Stimulated activated CD8-positive, alpha-beta memory T cell treated with anti-CD3 and anti-CD28 coated beads, Interleukin-2, amount 100 ng/mL, for 48 hours (primary cell): ENCODE measurements at places on chromosomes 2 and 18.

DNA sequence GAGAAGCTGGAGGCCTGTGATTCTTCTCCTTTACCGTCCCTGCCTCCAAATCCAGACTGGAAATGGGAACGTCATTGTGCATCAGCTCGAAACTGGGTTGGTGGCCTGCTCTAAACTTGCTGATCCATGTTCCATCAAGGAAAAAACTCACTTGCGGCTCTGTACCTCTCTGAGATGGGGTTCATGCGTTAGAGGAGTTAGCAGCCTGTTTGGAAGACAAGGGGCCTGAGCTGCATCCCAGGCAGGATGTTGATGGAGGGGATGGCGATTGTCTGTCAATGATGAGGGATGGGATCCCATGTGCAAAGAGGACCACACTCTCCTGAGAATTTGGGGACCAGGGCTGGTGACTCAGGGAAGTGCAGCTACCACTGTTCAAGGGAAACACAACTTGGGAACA lies 26.0 kb downstream of the TWIST2 start:
- no peak for DNase-seq

- no peak for DNase-seq
These were observed 6.2 kb downstream of the EIF2B4 start for GRCh38 chr2:27363933-27364332.

DNA sequence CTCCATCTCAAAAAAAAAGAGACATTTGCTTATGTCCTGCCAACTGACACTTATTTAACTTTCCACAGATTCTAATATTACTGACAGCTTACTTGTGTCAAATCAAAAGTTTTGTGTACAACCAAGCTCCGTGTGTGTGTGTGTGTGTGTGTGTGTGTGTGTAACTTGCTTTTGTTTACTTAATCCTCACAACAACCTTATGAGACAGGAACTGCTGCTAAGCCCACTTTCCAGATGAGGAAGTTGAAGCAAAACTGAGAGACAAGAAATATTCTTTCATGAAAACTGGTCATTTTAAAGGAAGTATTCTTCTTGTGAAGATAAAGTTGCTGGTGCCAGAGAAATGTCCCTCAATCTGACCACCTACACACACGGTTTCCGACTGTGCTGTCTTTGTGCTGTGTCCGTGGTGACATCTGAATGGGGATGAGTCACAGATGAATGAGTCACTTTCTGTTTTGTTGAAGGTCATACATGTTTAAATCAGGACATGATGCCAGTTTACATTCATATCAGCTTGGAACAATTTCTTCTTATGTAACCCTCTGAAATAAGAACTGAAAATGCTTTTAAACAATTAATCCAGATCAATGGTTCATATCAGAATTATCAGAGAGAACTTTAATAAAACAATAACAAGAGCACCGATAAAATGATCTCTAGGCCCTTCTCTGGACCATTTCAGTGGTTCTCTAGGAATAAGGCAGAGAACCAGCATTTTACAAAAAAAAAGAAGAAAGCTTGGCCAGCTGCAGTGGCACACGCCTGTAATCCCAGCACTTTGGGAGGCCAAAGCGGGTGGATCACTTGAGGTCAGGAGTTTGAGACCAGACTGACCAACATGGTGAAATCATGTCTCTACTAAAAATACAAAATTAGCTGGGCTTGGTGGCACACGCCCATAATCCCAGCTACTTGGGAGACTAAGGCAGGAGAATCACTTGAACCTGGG lies 95.5 kb downstream of the THNSL2 start:
- no peak for DNase-seq

- no peak for DNase-seq
These were observed 7.4 kb downstream of the DNAJB2 start for GRCh38 chr2:219286436-219287115.

DNA sequence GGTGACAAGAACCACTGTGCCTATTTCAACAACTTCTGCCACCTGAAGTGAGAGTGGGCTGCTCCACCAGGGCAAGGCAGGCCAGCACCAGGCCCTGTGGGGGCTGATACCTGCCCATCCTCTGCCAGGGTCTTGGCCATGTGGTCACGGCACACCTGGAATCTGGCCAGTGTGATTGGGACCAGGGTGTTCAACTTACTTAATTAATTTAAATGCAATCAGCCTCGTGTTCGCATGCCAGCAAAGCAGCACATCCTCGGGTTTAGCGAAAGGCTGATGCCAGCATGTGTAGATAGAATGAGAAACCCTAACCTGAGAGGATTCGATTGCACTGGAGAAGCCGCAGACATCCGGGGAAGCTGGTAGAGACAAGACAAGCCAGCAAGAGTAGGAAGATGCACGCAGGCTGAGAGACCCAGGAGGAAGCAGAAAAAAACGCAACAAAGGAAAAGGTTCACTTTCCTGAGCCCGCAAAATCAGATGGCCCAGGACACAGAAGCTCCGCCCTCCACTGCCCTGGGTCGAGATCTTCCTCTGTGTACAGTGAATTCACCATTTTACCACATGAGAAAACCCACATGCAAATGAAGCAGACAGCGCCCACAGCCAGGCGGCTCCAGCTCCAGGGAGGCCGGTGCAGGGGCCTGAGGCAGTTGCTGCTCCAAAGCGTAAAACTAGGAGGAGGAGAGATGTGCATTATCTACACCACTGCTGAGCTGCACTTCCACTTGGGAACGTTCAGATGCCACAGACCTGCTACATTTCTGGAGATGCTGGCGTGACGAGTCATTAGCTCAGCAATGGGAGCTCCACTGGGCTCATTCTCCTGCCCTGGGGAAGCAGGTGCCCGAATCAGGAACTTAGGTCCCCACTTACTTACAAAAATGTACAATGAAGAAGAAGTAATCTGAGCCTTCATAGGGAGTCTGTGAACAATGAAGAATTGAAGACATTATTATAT lies 92.1 kb downstream of the TMEM18 start:
- peak; percentile 15 for DNase-seq

DNA sequence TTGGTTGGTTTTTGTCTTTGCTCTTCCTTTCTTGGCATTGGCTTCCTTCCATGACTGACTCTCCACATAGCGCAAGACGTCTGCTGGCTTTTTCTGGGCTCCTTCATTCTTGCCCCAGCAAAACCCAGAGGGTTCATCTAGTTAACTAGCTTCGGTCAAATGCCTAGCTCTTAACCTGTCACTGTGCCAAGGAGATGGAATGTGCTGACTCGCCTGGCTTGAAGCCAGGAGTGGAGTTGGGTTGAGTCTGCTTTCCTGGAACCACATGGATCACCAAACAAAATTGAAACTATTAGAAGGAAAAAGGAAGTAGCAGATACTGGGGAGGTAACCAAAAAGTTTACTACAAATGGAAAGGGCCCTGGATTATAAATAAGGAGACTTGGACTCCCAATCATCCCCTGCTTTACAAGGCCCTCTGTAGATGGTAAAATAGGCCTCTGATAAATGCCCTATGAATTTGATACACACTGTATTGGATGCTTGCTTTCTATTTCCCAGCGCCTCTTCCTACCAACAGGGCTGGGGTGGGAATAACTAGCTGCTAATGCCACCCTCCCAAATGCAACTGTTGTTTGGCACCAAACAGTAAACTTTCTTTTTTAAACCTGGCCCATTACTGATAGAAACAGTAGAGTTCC lies 11.3 kb downstream of the MALT1 start:
- no peak for DNase-seq

DNA sequence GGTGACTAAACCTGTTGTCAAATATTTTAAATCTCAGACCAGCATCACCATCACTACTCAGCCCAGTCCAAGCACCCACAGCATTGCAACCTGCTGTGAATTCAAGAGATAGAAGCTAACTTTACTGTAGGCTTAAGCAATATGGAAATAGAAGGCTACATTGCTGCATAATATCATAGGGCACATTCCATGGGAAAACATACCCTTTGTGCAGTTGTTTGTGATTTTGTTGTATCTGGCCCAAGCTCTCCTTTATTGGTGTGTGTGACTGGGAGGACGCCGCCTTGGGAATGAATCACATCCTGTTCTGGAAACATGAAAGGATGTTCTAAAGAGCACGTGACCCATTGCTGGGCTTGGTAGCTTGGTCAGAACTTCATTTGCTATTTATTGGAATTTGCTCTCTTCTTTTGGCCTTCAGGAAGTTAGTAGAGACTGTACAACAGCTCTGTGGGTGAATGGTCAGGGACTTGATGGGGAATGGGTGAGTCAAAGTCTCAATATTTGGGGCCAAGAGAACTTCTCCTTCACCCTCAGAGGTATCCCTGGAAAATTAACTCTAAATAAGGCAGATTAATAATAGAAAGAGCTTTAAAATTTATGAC lies 106.8 kb upstream of the SERPINE2 start:
- no peak for DNase-seq

- DNase-seq, result no peak
These were observed 6.0 kb downstream of the ANKMY1 start for GRCh38 chr2:240551811-240552210.

DNA sequence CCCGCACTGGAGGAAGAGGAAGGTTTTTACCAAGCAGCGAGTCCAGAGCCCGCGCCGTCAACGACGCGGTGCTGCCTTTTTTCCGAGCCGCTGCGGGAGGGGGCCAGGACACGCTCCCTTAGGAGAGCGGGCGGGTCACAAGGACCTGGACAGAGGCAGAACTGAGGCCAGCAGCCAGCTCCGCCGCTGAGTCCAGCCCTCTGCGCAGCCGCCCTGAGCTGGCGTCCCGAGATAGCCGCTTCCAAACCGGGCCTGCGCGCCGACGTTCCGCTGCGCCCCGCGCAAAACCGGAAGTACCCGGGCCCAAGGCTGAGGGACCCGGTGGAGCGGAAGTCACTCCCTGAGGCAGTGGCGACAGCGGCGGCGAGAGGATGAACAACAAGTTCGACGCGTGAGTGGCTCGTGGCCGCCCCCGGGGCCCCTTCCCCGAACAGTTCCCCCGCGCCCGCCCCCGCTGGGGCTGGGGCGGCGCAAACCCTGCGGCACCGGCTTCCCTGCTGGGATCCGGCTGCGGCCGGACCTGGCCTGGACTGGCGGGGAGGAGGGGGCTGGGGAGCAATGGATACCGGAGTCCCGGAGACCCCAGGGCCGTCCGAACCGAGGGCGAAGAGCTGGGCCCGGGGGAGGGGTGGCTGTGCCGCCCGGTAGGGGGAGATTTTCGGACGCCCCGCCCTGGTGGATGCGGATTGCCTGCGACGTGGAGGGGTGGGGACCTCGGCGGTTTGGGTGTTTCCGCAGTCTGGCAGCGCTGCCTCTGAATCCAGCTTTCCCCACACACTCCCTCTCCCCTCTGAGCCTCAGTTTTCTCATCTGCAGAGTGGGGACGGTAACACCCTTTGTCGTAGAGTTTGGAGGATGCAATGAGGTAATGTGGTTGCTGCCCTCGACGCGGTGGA lies at the start of the genes EIF4E2 and TIGD1:
TSS of gene EIF4E2 (plus strand) at position 336 of the 896 bp plus-strand sequence. CDS start at position 372, 36 bp downstream.
TSS of gene TIGD1 (minus strand) at position 204 of the 896 bp plus-strand sequence. CDS start 675 bp downstream, outside the sequence.
- DNase-seq, result peak; percentile 88

- no peak for DNase-seq
These were observed 1.6 kb upstream of the SNED1 start for GRCh38 chr2:240996834-240997140.

- DNase-seq, result no peak
These were observed 9.3 kb downstream of the GPN1 start for GRCh38 chr2:27638037-27638637.

GRCh38 chr2:101777337-101777736 lies 79.8 kb downstream of the MAP4K4 start:
- DNase-seq, result no peak

GRCh38 chr18:10121786-10122515 lies 208.1 kb downstream of the VAPA start:
- DNase-seq, result no peak

DNA sequence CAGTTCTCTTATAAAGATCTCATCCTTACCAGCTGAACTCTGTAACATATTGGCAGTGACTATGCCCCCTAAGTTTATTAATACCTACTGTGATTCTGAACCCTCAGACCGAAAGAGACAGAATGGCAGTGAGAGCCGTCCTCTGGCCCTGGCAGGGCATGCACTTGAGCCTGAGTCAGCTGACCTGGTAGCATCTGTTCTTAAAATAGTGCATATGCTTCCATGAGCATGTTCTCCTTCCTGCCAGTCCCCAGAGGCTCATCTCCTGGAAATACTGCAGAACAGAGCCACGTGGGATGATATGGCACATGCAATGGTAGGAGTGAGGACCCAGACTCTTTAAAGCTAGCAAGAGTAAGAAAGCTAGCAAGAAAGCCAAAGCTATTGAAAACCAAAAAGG lies 59.0 kb downstream of the RASGRP3 start:
- no peak for DNase-seq

- DNase-seq, result no peak
These were observed 12.5 kb downstream of the INPP4A start for GRCh38 chr2:98457045-98457696.

DNA sequence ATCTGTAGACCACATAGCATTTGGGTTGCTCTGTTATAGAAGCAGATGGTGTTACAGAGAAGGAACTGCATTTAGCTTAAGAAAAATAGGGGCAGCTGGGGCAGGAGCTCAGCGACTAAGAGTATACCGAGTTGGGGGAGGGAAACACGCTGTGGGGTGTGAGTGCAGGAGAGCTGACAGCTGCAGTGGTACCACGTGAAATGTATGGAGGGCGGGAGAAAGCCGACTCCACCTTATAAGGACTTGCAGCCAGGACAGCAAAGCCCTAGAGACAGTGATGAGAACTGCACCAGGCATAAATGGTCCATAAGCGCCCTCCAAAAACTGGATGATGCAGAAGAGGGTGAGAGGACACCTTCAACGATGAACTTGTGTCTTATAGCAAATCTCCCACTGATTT lies 237.6 kb downstream of the PRKCE start:
- DNase-seq, result no peak

DNA sequence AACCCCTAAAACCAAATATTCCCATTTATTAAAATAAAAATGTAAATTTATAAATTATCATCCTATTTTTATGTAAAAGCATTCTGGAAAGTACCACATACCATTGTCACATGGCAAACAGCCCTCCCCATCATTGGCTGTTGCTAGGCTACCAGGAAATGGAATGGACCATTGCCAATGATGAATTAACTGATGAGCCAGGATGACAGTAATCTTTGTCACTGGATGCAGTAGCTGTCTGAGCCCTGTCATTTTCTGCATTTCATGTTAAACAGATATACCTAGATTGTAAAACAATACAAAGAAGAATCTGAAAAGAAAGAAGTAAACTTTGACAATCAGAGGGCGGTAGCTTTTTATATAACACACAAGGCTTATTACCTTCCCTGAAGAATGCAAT lies 641.4 kb downstream of the BCL11A start:
- DNase-seq, result no peak

- DNase-seq, result no peak
These were observed 147.0 kb upstream of the LHCGR start for GRCh38 chr2:48902521-48902920.

GRCh38 chr2:19351499-19351898 lies 6.9 kb downstream of the OSR1 start:
- no peak for DNase-seq

GRCh38 chr2:2570360-2570759 lies 239.3 kb upstream of the MYT1L start:
- DNase-seq, result no peak
